B cell (primary cell): ENCODE measurements at places on chromosomes 13 and 19. TPM values are rescaled to one million over a fixed set of nuclear protein-coding genes. Genes with fewer than 3 reads are reported as not detected.

DNA sequence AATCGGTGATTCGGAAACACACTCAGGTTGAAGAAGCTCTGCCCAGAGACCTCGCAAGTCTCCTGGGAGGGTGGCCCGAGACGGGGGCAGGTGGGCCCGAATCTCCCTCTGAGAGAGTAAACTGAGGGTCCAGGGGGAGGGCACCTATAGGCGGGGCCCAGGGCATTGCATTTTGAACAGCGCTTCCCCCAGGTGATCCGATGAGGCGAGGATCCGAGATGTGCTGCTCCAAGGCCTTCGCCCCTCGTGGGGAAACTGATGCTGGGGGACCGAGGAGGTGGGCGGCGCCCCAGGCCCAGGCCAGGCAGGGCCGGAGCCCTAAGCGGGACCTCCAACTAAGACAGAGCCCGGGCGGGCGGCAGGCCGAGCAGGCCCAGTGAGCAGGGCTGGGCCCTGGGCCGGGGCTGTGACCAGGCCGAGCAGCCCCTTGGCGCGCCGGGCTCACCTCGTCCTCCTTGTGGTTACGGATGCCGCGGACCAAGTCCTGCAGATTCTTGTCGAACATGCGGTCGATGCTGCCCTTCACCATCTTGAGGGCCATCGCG lies 500 bp downstream of the AP3D1 start:
- peak overlapping the region; percentile 90 for H3K27ac ChIP-seq
- H3K4me1 ChIP-seq = peaks cover 18% of the 10 kb centered on the region
- no peak for DNase-seq
- H3K27me3 ChIP-seq = no peaks in the 10 kb centered on the region
- peaks cover 1% of the 10 kb centered on the region for H3K36me3 ChIP-seq

- no peak overlapping the region for H3K27ac ChIP-seq
- H3K4me3 ChIP-seq = no peak overlapping the region
- H3K4me1 ChIP-seq = no peaks in the 10 kb centered on the region
- no peak for DNase-seq
- H3K27me3 ChIP-seq = no peaks in the 10 kb centered on the region
These were observed 428.5 kb upstream of the NBEA start for GRCh38 chr13:34513526-34513925.

FAM124A gene
- polyA plus RNA-seq = 0.07 and 0.09 TPM in 2 replicates

ZNF667 gene
- polyA plus RNA-seq = 2.8 and 6.0 TPM in 2 replicates

SCEL gene
- polyA plus RNA-seq = not detected in 2 replicates

DOCK6 gene
- polyA plus RNA-seq = 3.0 and 5.3 TPM in 2 replicates

- no peaks in the 10 kb centered on the region for H3K4me1 ChIP-seq
- no peaks in the 10 kb centered on the region for H3K36me3 ChIP-seq
- H3K27me3 ChIP-seq = no peaks in the 10 kb centered on the region
These were observed 286.7 kb upstream of the SLITRK6 start for GRCh38 chr13:86085890-86086289.

GRCh38 chr19:6249296-6249695 lies 30.5 kb downstream of the MLLT1 start:
- DNase-seq = no peak
- H3K4me1 ChIP-seq = peaks cover 11% of the 10 kb centered on the region
- H3K4me3 ChIP-seq = no peak overlapping the region
- H3K27me3 ChIP-seq = no peaks in the 10 kb centered on the region

DNA sequence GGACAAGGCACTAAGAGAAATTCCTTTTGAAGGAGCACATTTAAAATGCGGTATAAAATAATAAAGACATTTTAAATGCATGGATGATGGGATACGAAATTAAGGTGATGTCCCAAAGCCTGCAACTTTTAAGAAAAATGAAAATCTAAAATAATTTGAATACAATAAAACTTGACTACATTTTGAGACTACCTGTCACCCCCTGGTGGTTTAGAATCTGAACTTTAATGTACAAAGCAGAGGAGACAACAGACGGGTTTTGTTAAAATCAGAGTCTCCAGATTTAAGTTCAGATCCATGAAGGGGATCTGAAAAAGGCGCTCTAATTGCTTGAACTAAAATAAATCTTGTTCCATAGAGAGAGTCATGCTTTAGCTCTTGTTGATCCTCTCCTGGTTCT lies 1129.3 kb upstream of the PCDH20 start:
- H3K36me3 ChIP-seq = no peaks in the 10 kb centered on the region
- no peaks in the 10 kb centered on the region for H3K4me1 ChIP-seq
- H3K27me3 ChIP-seq = no peaks in the 10 kb centered on the region
- H3K4me3 ChIP-seq = no peak overlapping the region

- no peak for DNase-seq
- H3K27ac ChIP-seq = no peak overlapping the region
- H3K4me1 ChIP-seq = no peaks in the 10 kb centered on the region
- no peaks in the 10 kb centered on the region for H3K36me3 ChIP-seq
- H3K27me3 ChIP-seq = no peaks in the 10 kb centered on the region
These were observed 832.0 kb upstream of the SLITRK5 start for GRCh38 chr13:86839221-86839620.

- H3K27ac ChIP-seq = no peak overlapping the region
- H3K27me3 ChIP-seq = no peaks in the 10 kb centered on the region
- H3K4me3 ChIP-seq = no peak overlapping the region
- H3K4me1 ChIP-seq = no peaks in the 10 kb centered on the region
These were observed 85.9 kb downstream of the MBNL2 start for GRCh38 chr13:97307882-97308624.

- H3K4me3 ChIP-seq = no peak overlapping the region
- H3K27me3 ChIP-seq = no peaks in the 10 kb centered on the region
These were observed 67.5 kb downstream of the LATS2 start for GRCh38 chr13:20993661-20994440.

DNA sequence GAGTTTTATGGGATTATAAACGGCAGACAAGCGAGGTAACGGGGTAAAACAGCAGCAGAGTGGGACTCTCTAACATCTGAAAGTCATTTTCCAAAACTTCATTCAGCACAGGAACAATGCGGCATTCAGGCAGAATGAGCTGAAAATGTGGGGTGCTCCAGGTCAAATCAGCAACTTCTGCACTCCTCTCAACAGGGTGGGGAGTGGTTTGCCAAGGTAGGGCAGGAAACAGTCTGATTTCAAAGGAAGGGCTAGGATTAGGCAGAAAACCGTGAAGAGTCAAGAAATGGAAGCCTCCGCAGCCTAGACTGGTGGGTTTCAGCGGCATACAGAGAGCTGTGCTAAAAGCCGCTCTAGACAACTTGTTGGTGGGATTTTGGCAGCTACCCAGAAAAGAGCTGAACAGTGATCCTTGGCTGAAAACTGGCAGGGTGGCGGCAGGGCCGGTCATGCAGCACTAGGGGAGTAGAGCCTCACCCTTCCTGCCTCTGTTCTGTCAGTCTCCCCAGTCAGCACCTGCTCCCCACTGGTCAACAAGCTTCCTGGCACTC lies 154.2 kb upstream of the KLF12 start:
- H3K4me1 ChIP-seq = peaks cover 44% of the 10 kb centered on the region
- peak overlapping the region; percentile 93 for H3K27ac ChIP-seq
- DNase-seq = peak; percentile 66

DNA sequence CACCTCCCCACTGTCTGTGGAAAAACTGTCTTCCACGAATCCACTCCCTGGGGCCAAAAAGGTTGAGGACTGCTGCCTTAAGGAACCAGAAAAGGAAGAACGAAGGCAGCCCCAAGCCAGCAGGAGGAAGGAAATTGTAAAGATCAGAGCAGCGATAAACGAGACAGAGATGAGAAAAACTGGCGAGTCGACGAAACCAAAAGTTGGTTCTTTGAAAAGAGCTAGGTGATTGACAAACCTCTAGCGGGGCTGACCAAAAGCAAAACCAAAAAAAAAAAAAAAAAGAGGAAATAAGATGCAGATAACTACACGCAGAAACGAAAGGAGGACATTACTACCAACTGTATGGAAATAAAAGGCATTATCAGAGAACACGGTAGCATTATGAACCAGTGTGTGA lies 76.9 kb downstream of the GADD45B start:
- H3K27me3 ChIP-seq = no peaks in the 10 kb centered on the region
- H3K4me1 ChIP-seq = peaks cover 15% of the 10 kb centered on the region
- peak overlapping the region; percentile 29 for H3K4me3 ChIP-seq
- no peaks in the 10 kb centered on the region for H3K36me3 ChIP-seq
- peak overlapping the region; percentile 73 for H3K27ac ChIP-seq

GRCh38 chr19:43636121-43636683 lies 3.4 kb downstream of the CADM4 start:
- peaks cover 54% of the 10 kb centered on the region for H3K27me3 ChIP-seq
- no peak for DNase-seq
- no peak overlapping the region for H3K27ac ChIP-seq
- no peaks in the 10 kb centered on the region for H3K36me3 ChIP-seq

DNA sequence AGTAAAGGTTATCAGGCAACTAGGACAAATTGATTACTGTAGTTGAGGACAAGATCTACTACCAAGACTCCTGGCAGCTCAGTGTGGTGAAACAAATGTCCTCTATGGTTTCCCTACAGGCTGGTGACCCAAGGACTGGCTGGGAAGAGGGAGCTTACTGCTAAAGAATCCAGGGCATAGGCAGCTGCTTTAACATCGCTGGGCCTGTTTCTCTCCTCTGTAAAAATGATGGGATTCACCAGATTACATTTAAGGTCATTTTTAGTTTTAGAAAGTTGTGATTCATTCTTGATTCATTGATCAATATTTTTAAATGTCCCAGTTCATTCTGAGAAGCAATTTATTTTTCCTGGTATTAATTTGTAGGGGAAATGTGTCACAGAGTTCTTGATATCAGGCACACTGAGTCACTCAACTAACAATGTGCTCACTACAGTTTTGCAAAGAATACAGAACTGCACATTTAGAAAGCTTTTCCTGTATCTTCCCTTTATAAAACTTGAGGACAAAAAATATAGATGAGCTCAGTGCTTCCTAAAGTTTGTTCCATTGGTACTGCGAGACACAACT lies 19.6 kb upstream of the FAM124A start:
- H3K4me3 ChIP-seq = no peak overlapping the region
- no peaks in the 10 kb centered on the region for H3K4me1 ChIP-seq
- H3K36me3 ChIP-seq = no peaks in the 10 kb centered on the region

DNA sequence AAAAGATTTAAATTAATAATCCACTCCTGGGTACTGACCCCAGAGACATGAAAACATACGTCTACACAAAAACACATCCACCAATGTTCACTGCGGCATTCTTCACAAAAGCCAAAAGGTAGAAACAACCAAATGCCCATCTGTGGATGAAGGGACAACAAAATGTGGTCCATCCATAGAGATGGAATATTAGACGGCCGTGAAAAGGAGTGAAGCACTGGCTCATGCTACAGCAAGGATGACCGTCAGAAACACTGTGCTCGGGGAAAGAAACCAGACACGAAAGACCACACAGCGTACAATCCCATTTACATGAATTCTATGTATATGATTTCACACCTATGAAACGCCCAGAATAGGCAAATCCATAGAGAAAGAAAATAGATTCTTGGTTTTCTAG lies 6.1 kb downstream of the RDH13 start:
- DNase-seq = no peak
- no peaks in the 10 kb centered on the region for H3K4me1 ChIP-seq
- no peak overlapping the region for H3K27ac ChIP-seq
- H3K4me3 ChIP-seq = no peak overlapping the region
- H3K27me3 ChIP-seq = no peaks in the 10 kb centered on the region

GSX1 gene
- not detected in 2 replicates for polyA plus RNA-seq

TMEM255B gene
- polyA plus RNA-seq = 0.63 and 2.1 TPM in 2 replicates

DNA sequence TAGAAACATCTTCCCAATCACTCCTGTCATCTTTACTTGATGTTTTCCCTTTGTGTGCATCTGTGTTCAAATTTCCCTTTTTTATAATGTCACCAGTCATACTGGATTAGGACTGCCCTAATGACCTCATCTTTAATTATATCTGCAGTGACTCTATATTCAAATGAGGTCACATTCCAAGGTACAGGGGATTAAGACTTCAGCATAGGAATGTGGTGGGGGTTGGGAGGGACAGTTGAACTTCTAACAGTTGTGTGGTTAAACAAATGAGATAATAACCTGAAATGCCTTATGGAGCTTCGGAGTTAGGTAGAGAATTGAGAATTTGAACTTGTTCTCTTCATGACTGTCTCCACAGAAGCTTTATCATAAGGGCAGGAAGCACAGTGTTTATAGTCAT lies 23.0 kb downstream of the PAN3 start:
- DNase-seq = no peak
- no peaks in the 10 kb centered on the region for H3K27me3 ChIP-seq
- H3K36me3 ChIP-seq = no peaks in the 10 kb centered on the region

DNA sequence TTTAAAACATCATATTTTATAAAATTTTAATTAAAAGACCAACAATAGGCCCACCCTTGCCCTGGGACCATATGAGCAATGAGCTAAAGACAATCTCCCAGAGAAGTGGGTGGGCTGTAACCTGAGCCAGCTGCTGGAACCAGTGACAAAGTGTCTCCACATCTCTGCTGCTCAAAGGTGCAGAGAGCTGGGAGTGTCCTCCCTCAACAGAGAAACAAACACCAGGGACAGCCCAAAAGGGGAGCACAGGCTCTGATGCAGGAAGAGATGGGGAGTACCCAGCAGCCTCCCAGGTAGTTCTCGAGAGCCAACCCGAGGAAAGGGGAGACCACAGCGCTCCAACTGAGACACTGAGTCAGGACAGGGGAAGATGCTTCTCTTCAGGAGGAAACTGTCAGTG lies 39.1 kb downstream of the DOCK9 start:
- no peak for DNase-seq
- H3K4me3 ChIP-seq = no peak overlapping the region
- no peaks in the 10 kb centered on the region for H3K36me3 ChIP-seq
- H3K27ac ChIP-seq = no peak overlapping the region
- H3K4me1 ChIP-seq = no peaks in the 10 kb centered on the region
- H3K27me3 ChIP-seq = no peaks in the 10 kb centered on the region

BEST2 gene
- polyA plus RNA-seq = 0.07 TPM in 1 of 2 replicates, not detected in the other

- peaks cover 21% of the 10 kb centered on the region for H3K4me1 ChIP-seq
- H3K4me3 ChIP-seq = no peak overlapping the region
- H3K27me3 ChIP-seq = no peaks in the 10 kb centered on the region
- DNase-seq = no peak
- H3K27ac ChIP-seq = no peak overlapping the region
These were observed 100.4 kb downstream of the SLC10A2 start for GRCh38 chr13:102965802-102966201.

- no peaks in the 10 kb centered on the region for H3K27me3 ChIP-seq
- no peak overlapping the region for H3K27ac ChIP-seq
- H3K4me1 ChIP-seq = no peaks in the 10 kb centered on the region
- H3K4me3 ChIP-seq = no peak overlapping the region
- no peaks in the 10 kb centered on the region for H3K36me3 ChIP-seq
- DNase-seq = no peak
These were observed 25.1 kb downstream of the BICRA start for GRCh38 chr19:47633996-47634395.

DNA sequence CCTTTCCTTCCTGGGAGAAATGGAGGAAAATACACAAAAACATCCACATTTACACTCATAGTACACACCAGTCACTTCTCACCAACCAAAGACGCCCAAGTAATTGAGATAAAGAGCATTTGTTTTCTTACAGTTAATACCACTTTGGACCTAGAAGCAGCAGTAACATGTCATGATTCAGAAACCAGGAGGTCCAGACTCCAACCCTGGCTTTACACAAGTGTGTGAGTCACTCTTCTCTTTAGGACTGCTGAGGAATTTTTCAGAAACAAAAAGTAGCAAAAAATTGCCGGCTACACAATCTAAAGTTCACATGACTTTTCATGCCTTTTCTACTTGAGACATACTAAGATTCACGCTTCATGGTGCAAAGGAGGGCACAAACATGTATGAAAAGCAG lies 42.1 kb downstream of the TUBGCP3 start:
- H3K27me3 ChIP-seq = no peaks in the 10 kb centered on the region
- no peaks in the 10 kb centered on the region for H3K36me3 ChIP-seq
- no peaks in the 10 kb centered on the region for H3K4me1 ChIP-seq
- DNase-seq = no peak
- H3K27ac ChIP-seq = no peak overlapping the region
- H3K4me3 ChIP-seq = no peak overlapping the region
